ENCODE measurements at places on chromosomes 1 and 21.

DNA sequence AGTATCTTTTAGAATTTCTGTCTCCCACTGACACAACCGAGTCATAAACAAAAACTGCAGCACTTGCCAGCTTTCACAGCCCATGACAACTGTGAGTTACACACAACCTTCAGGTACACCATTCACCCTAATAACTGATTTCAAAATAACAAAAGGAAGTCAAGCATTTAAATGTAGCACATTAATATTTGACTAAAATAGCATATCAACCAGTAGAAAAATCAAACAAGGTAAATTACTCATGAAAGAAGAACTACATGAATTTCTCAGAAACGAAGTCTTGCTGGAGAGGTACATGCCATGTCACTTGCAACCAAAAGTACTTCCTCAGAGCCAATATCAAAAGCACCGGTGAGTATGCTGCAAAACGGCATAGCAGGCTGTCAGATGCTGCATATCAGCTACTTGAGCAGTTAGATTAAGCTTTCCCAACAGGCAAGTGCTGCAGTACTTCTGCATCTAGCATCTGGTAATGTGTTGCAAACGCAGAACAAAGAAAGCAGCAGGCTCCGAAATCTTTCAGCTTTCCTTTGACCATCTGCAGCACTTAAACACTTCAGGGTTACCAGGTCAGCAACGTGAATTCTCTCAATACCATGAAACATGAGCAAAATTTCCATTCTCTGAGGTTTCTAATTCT, 223.2 kb downstream of the SMYD3 start:
- DNase-seq: no peak

DNA sequence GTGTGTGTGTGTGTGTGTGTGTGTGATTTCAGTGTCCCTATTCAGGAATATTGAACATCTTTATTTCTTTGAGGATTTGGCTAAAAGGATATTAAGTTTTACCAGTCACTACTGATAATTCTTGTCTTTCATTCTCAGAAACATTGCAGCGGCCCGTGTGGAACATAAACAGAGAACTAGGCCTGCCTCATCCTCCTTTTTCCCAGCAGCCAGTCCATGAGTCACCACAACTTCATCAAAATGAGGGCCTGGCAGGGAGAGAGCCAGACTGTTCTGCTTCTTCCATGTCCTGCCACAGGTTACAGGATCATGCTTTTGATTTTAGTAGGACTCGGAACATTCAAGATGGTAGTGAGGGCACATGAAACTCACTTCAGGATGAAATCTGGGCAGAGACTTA, 50.7 kb downstream of the LRIG2 start:
- no peak for DNase-seq

DNA sequence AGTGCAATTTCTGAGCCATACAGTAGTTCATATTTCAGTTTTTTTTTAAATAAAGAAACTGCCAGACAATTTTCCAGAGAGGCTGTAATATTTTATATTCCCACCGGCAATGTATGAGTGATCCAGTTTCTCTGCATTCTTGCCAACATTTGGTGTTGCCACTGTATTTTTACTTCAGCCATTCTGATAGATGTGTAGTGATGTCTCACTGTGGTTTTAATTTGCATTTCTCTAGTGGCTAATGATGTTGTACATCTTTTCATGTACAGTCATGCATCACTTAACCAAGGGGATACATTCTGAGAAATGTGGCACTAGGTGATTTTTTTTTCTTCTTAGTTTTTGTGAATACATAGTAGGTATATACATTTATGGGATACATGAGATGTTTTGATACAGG, 99.6 kb downstream of the CENPF start:
- DNase-seq: peak; percentile 48

GRCh38 chr1:153346077-153346723, 2.4 kb downstream of the PGLYRP4 start:
- DNase-seq: no peak

- peak; percentile 85 for DNase-seq
These were observed 5.0 kb upstream of the RGS18 start for GRCh38 chr1:192153276-192153675.

Data from fibroblast of skin of back (primary cell).